Activated CD4-positive, alpha-beta T cell treated with anti-CD3 and anti-CD28 coated beads for 48 hours (primary cell): ENCODE measurements at places on chromosomes 4 and X.

DNA sequence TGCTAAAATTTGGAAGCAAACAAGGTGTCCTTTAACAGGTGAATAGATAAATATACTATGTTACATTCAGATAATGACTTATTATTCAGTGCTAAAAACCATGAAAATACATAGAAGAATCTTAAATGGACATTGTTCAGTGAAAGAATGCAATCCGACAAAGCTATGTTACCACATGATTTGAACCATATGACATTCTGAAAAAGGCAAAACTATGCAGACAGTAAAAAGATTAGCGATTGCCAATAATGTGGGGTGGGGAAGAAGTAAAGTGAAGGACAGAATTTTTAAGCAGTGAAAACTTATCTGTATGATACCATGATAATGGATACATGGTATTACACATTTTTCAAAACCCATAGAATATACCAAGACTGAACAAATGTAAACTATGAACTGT lies 926.9 kb downstream of the FAT4 start:
- DNase-seq, result no peak

GRCh38 chr4:44632733-44633132 lies 18.7 kb downstream of the YIPF7 start:
- DNase-seq, result no peak

GRCh38 chrX:103530545-103530944 lies 11.3 kb upstream of the RAB40A start:
- DNase-seq, result no peak

- no peak for DNase-seq
These were observed 69.3 kb upstream of the UGT2B7 start for GRCh38 chr4:69026974-69027373.

DNA sequence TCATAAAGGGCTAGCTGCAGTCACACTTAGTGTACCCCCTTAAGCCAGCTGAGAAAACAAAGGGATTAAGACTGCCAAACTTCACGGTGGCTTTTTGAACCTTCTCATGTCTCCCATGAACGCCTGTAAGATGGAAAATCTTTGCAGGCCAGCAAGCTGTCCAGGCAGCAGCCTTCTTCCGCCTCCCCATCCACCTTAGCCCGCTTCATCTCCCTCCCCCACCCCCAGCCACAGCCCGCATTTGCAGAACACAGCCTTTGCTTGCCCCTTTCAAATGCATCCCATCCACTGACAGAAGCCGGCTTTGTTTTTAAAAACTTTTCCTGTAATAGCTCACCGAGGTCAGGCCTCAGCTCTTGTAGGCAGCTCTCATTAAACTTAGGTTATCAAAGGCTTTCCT lies 113.8 kb upstream of the FAM9B start:
- DNase-seq, result no peak
